ENCODE measurements at places on chromosomes 16 and 17.

DNA sequence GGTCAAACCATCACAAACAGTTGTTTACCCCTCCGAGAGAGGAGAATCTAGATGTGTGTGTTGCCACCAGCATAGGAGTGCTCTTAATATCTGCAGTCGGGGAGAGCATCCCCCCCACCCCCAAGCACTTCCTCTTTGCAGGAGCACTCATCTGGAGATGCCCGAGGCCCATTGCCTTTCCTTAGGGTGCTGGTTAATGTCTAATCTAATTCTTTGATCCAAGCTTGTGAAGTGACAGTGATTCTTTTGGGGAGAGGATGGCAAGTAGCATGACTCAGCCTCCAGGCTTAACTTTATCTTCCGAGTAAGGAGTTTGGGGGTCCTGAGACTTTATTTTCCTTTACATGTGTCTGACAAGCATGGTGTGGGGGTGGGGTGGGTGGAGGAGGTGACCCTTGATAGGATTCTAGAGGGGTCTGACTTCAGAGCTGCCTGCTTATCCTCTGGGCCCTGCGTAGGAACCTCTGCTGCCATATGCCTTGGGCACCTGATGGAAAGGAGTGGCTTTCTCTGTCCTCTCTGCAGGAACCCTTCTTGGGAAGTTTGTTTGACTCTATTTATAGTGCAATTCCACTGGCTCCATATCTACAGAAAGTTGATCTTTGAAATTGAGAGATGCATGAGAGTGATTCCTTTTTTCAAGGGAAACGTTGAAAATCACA, 207.1 kb downstream of the SPECC1 start:
- no peak for DNase-seq

- no peak for DNase-seq
Observed at GRCh38 chr16:27413956-27414355, 12.0 kb downstream of the IL21R start.

- DNase-seq = no peak
Observed at GRCh38 chr16:76661691-76662235, 384.6 kb downstream of the CNTNAP4 start.

DNA sequence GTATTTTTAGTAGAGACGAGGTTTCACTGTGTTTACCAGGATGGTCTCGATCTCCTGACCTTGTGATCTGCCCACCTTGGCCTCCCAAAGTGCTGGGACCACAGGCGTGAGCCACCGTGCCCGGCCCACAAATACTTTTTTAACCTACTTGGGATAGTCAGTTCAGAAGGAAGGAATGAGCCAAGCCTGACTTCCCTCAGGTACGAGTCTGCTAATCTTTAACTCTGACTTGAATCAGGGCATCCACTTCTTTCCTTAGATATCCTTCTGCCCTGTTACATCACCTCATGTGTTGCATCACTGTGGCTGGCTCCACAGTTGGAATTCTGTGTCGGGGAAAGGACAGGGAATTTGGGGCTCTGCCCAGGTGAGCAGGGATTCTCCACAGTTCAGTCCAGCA, 120.8 kb downstream of the MSI2 start:
- DNase-seq = no peak

GRCh38 chr16:4283939-4284338, 11.1 kb upstream of the TFAP4 start:
- DNase-seq = no peak

DNA sequence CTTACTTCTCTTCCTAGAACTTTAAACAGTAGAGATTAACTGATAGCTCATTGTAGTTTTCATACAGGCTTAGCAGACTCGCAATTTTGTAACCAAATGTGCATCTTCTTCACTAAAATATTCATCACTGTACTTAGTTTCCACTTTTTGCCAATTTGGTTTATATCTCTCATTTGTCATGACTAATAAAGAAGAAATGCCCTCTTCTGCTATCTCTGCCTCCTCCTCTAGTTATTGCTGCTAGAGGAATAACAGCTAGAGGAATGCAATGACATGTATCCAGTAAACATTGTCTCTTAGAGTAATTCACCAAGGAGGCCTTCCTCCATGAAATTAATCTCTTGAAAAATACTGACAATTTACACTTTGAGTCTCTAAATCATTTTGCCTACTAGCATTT, 115.5 kb upstream of the COX10 start:
- no peak for DNase-seq

DNA sequence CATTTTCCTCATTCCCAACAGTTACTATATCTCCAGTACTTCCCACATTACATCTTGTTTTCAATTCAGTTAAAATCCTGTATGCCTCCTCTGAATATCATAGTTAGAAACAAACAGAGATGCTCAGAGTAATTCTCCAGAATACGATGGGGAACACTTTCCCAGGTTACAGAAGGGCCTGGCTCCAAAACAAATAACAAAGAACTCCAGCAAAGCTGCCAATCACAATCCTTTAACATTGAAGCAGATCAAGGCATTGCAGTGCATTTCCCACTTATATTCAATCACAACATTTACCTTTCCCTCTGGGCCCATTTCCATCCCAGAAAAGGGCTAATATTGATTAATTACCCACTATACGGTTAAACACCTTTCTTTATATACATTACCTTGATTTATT, 29.4 kb upstream of the PMFBP1 start:
- no peak for DNase-seq

GRCh38 chr16:69917739-69918138, 33.4 kb upstream of the CLEC18A start:
- no peak for DNase-seq

Data from stimulated activated CD4-positive, alpha-beta T cell treated with anti-CD3 and anti-CD28 coated beads, Interleukin-4, amount 100 ng/mL, for 4 hours (primary cell).